ENCODE measurements at places on chromosomes 5 and 9. TPM values are rescaled to one million over a fixed set of nuclear protein-coding genes. Genes with fewer than 3 reads are reported as not detected.
A peak's percentile ranks its signal among the peaks of the same experiment; 100 is the strongest.

- DNase-seq, result no peak
These were observed 43.9 kb downstream of the PRRT1B start for GRCh38 chr9:131589124-131589711.

DNA sequence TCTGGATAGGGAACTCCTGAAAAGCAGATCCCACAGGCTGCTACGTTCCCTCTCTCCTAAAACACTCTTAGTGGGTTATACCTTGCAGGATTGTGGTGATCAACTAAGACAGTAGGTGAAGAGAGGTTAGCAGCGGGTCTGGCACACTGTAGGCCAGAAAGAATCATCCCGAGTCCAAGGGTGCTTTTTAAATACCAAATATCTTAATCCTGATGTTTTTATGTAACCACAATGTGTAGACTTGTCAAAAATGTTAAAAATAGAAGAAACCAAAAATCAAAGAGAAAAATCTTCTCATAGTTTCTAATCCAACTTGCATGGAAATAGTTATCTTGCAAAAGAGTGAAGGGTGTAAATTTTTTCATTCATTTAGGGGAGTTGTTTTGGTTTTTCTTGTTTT, 52.3 kb upstream of the IFNK start:
- DNase-seq, result no peak

The BSPRY gene
- 2.3 TPM for total RNA-seq

- DNase-seq, result no peak
These were observed 99.5 kb downstream of the PRDM9 start for GRCh38 chr5:23606927-23607326.

DNA sequence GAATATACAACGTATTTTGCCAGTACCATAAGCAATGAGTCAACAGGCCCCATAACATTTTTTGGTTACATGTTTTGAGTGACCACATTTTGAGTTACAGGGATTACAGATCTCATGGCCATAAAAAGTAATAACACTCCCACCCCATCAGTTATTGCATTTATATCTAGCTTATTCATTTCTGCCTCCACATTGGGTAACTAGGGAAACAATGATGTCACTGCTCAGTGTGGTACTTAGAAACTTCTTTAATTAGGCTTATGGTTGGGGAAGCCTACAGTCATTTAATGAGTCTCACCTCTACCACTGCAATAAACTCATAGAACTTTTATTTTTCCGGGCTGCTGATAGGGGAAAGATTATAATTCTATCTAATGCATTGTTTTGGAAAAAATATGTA, 39.9 kb upstream of the SMIM15 start:
- DNase-seq, result no peak

DNA sequence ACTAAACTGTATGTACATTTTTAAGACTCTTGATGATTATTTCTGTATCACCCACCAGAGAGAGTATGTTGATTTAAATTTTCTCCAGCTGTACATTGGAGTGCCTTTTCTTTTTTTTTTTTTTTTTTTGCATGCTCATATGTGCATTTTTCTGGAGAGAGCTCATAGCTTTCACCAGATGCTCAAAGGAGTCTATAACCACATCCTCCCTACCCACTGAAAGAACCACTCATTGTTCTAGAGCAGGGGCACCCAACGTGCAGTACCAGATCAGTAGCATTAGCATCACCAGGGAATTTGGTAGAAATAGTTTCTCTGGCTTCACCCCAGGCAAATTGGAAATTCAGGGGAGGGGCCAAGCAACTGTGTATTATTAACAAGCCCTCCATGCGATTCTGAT, 53.9 kb upstream of the TMEM171 start:
- peak; percentile 6 for DNase-seq

DNA sequence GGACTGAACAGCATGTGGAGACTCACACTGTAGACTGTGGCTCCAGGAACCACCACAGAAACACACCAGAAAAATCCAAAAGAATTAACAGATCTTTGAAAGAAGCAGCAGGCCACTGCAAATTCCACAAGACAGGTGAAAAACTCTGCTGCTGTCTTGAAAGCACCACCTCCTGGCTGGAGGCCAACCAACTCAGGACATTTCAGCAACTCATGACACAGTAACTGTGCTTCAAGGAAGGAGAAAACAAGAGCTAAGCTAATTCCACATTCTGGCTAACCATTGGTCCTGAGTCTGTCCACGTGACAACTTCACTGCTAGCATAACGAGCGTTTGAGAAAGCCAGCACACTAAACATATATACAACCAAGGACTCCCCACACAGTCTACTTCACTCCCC, 625.1 kb downstream of the PRELID2 start:
- no peak for DNase-seq

GRCh38 chr5:169218176-169218575, 82.8 kb downstream of the SLIT3 start:
- no peak for DNase-seq

- no peak for DNase-seq
These were observed 1972.1 kb downstream of the MAT2B start for GRCh38 chr5:165477546-165477945.

DNA sequence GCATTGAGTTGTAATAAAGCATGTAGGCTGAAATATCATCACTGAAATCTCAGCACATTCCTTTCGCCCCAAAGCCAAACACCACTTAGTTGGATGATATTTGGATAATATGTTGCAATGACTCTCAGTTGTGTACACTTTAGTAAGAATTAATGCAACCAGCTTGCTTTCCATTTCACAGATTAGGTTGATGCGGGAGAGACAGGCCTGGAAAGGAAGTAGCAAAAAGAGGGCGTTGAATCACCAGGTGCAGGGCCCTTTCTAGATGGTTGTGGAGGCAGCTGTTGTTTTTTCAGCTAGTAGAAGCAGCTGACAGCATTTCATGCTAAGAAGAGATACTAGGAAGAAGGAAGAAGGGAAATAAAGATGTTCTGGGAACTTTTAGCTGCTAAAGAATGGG, 30.9 kb downstream of the DMRT3 start:
- no peak for DNase-seq

Measured in activated CD4-positive, alpha-beta T cell treated with anti-CD3 and anti-CD28 coated beads, Interleukin-2, amount 10 ng/mL, durations not matched to agents 7 days and 5 days (primary cell).